Urinary bladder (tissue), 4 donors: ENCODE measurements at places on chromosomes 12 and 14. TPM values are rescaled to one million over a fixed set of nuclear protein-coding genes. Genes with fewer than 3 reads are reported as not detected.

DNA sequence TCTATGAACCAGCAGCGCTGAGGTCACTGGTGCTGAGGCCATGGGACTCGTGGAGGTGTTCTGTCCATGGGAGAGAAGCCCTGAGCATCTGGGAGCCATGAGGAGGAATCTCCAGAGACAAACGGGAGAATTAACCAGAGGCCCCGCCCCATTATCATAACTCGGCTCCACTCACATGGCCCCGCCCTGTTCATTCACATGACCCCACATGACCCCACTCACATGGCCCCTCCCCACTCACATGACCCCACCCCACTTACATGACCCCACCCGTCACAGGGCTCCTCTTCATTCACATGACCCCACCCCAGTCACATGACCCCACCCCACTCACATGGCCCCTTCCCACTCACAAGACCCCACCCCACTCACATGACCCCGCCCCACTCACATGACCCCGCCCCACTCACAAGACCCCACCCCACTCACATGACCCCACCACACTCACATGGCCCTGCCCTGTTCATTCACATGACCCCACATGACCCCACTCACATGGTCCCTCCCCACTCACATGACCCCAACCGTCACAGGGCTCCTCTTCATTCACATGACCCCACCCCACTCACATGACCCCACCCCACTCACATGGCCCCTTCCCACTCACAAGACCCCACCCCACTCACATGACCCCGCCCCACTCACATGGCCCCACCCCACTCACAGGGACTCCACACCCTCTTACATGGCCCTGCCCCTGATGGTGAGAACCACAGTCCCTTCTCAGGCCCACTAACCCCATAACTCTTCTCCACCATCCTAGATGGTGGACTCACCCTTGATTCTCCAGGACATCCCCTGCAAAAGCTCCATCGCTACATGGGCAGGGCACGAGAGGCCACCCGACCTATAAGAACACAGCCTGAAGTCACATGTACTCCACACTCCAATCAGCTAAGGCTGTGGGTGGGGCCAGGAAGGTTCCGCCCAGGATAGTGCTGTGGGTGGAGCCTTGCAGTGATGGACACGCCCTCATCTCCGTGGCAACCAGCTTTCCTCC, 151.1 kb upstream of the SFSWAP start:
- no peak for DNase-seq

- DNase-seq: no peak
Observed at GRCh38 chr14:93040982-93041381, 74.7 kb downstream of the ITPK1 start.

DNA sequence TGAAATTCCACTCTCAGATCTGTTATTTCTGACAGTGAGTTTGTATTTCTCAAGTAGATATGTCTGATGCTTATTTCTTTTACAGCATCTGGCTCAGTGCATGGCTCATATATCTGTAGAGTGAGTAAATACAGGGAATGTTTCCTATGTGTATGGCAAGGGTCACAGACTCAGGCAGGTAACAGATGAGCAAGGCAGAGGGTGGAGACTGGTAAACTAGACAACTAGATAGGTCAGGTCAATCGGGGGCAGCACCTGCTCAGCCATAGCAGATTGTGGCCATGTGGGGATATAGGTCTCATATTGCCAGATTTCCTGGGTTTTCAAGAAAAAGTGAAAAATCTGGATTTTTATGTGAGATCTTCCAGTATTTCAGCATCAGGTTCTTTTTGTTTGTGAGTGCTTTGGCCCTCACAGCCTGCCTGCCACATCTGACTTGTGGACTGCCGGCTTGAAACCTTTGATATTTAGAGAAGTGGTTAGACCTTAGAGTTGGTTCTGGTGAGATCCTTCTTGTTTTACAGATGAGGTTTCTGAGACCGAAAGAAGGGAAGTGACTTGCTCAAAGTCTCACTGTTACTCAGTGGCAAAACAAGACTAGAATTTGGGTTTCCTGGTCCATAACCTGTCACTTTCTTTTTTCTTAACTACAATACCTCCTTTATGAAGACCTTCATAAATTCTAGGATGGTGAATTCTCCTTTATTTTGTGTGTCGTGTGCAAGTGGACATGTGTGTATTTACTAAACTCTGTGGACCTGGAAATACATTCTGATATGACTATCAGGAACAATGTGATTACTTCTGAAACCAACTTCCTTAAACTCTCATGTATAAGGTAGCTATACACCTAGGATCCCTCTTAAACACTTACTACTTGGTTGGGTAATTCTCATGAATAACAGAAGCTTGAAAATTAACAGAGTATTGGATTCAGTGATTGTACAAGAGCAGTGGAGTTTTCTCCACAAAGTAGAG, 34.4 kb downstream of the PROX2 start:
- DNase-seq: no peak

DNA sequence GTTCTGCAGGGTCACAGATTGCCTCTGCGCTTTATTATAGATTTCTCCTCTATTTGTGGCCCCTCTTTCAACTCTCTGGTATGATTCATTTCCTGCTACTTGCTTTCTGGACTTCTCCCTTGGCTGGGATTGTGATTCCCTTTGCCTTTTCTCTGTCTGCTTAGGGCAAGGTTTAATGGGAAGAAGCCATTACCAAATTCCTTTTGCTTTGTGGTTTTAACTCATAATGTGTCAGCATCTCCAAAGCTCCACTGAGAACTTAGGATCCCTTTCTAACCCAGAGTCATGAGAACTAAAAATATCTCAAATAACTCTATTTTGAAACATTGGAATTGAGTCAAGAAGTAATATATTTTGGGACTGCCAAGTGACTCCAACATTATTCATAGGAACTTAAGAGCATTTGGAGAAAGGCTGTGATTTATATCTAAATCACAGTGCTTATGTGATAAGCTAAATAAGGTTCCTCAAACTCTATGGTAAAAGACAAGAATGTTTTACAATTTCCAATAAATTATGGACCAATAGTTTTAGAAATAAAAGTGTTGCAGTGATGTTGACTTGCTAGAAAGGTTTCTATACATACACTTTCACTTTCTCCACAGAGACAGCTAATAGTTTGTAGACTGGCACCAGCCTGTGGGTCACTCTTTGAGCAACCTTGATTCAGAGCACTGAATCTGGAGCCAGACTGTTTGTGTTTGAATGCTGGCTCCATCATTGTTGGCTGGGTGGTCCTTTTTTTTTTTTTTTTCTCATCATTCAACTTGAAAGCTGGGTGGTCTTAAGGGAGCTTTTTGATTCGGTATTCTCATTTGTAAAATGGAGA, 93.9 kb downstream of the DACT1 start:
- DNase-seq: no peak

DNA sequence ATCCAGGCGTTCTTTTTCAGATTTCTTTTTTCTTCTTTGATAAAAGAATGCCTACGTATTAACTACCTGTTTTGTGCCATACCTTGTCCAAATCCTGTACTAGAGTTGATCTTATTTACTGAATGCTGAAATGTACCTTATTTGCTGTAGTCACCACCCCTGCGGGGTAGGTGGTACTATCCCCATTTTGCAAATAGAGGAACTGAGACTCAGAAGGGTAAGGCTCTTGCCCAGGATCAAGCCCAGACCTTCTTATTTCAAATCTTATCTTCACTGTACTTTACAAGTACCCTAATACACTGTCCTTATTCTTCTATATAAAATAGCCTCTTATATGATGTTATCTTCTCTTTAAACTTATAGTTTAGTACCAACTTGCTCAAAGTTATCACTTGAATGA, 206.5 kb downstream of the SLC41A2 start:
- no peak for DNase-seq

The HOXC12 gene
- total RNA-seq: not detected

The FGD4 gene
- total RNA-seq: 24.8 TPM

DNA sequence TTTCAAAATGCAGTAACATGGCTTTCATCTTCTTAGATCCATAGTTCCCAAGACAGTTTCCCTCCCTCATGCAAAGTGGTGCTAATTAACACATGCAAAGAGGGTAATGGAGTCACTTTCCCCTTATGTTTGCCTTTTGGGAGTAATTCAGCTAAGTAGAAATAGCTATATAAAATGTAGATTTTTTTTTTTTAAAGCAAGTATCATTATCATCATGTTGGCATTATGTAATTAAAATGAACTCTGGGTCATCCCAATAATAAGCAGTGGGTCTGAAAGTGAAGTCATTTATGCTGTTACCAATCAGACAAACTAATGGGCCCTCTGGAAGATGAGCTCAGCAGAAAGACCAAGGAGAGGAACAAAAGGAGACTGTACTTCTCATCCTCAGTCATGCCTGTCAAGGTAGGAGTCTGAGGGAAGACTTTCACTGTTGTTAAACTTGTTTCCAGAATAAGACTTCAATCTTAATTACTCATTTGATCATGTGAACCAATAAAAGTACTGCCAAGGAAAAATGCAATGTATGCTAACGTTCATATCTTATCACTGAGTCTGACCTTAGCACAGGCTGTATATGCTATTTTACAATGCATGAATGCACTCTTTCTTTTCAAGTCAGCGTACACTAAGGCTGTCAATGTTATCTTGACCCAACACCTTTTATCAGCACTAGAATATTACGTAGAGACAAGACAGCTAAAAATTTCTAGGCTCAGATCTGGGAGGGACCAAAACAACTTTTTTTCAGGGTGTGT, 26.8 kb downstream of the AREL1 start:
- no peak for DNase-seq

DNA sequence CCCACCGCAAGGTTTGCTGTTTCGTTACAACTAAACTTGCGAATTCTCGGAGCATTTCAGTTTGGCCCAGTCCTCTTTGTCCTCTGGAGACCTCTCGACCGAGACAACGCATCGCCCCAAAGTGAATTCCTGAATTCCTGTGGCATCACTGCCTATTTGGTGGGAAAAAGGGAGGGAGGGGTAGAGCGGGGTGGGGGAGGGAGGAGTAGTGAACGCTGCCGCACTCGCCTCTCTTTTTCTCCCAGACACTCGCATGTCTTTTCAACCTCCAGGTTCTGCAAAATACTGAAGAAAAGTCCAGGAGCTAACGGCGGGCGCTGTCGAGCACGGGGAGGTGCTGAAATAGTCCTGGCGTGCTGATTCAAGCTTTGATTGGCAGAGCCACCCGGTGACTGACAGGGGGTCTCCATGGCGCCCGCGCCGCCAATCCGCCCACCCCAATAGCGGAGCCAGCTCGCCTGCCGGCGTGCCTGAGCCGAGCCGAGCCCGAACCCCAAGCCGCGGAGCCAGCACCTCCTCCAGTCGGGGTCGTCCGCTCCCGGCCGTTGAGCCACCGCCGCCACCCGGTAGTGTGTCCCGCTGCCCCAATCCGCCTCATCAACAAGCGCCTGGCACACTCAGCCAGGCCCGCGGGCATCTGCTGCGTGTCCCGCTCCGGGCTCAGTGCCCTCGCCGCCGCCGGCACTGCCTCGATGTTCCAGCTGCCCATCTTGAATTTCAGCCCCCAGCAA, at the start of gene SIX6:
TSS of gene SIX6 (plus strand) at position 440 of the 731 bp plus-strand sequence. CDS start at position 693, 253 bp downstream.
- DNase-seq: no peak

- no peak for DNase-seq
Observed at GRCh38 chr14:69632593-69633151, 21.3 kb downstream of the SUSD6 start.

DNA sequence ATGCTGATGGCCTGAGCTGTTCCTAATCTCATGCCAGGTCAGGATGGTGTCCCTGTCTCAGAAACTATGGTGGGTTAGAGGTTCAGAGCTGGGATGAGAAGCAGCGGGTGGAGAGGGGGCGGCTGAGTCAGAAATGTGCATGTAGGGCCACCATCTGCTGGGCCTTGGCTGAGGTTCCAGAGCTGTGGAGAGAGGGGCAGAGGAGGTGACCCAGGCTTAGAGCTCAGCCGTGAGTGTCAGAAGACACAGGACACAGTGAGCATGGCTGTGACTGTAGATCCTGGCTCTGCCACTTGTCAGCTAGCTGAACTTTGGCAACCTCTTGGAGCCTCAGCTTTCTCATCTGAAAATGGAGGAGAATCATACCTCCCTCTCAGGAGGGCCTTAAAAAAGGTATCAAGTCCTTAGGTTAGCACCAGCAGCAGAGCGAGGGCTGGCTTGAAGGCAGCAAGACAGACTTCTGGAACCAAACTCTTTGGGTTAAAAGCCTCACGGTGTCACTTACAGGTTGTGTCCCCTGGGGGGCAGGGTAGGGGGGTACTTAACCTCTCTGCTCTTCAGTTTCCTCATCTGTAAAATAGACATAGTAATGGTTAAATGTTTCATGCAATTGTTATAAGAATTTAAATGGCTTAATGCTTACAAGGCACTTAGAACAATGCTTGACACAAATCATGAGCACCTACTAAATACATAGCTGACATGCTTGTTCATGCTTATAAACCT, 34.8 kb downstream of the TMEM229B start:
- no peak for DNase-seq

- no peak for DNase-seq
Observed at GRCh38 chr12:77946541-77947061, 115.9 kb downstream of the NAV3 start.

The YLPM1 gene
- 153 TPM for total RNA-seq

- DNase-seq: no peak
Observed at GRCh38 chr12:50598321-50598862, 93.6 kb downstream of the DIP2B start.

DNA sequence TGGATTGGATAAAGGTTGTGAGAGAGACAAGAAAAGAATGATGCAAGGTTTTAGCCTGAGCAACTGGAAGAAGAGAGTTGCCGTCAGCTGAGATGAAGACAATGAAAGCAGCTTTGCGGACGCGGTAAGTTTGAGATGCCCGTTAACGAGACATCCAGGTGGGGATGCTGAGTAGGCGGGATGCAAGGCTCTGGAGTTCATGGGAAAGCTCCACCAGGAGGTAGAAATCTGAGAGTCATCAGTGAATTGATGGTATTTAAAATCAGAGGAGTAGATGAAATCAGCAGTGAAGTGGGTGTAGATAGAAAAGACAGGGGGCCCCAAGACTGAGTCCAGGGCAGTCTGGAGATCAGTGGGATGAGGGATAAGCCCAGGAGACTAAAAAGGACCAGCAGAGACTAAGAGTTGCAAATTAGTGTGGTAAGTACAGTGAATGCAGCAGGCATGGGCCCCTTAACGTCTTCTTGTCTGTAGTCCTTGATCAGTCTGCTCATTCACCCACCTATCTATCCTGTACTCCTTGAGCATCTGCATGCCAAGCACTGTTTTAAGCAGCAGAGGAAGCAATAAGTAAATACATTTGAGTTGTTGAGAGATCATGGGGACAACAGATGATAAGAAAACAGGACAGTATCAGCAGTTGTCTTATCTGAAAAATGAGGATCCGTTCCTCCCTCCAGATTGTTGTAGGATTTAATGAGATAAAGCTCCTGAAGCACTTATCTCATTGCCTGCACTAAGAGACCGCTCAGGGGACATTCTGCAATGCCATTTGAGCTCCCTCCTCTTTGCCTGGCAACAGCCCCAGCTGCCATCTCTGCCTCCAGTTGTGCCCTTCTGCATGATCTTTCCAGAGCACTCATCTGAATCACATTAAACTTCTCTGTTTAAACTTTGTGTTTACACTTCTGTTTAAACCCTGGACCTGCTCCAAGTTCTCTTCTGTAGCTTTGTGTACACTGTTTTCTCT, 91.5 kb downstream of the APAF1 start:
- DNase-seq: no peak

The BTBD7 gene
- 56.5 TPM for total RNA-seq

DNA sequence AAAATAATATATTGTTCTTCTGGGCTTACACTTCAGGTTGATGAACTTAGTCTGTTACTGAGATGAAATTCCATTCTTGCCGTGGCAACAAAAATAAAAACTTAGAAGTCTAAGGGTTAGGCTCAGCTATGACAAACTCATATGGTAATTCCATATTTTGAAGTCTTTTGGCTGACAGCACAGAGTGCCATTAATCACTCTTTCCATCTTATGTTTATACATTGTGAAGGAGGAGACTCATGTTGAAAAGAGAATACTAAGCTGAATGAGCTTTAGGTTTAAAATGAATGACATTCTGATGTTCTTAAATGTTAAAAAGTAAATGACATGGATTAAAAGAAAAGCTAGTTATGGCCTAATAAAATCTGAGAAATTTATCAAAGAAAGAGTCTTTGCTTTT, 291.9 kb downstream of the SOX5 start:
- no peak for DNase-seq
